ENCODE measurements at places on chromosomes 16 and 17.

- DNase-seq = no peak
These were observed 129.9 kb upstream of the ZFHX3 start for GRCh38 chr16:73177729-73178295.

GRCh38 chr17:75499313-75500022, 15.9 kb downstream of the CASKIN2 start:
- DNase-seq = no peak

DNA sequence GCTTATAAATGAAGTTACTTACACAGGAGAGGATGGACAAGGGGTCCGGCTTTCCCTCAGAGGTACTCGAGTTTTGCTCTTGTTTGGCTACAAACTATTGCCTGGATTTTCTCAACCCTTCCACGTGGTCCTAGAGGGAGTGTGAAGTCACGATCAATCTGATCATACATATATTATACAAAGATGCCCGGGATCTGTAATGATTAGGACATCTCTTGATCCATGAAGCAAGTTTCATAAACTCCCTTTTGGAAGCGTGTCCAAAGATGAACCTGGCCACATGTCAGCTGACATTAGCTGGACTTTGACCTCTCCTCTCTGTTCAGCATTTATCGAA, 2.3 kb upstream of the CDH11 start:
- DNase-seq = no peak

- no peak for DNase-seq
These were observed 14.5 kb downstream of the TUBG1 start for GRCh38 chr17:42623732-42624596.

GRCh38 chr16:24562811-24563210, 23.4 kb downstream of the RBBP6 start:
- no peak for DNase-seq

- no peak for DNase-seq
These were observed 123.6 kb upstream of the CDC42EP4 start for GRCh38 chr17:73435412-73435811.

DNA sequence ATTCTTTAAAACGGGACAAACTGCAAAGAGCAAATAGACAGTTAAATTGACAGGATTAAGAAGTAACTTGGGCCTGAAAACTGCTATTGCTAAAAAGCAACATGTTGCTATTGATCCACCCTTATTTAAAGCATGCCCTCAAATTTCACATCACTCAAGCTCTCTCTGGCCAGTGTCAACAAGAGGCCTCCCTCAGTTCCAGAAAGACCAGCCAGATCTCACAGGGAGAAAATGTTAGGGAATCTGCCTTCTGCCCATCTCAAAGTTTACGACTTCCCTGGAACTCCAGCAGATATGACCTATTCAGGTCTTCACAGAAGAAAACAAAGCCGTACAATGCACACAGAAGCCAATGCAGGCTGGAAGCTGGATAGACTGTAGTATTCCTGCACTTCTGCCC, 8.9 kb downstream of the CFAP20 start:
- DNase-seq = no peak

- no peak for DNase-seq
These were observed 66.3 kb upstream of the DOC2B start for GRCh38 chr17:247767-248166.

GRCh38 chr17:74545843-74546230, at the start of gene CD300C:
TSS of gene CD300C (minus strand) at chr17:74546115. CDS start at chr17:74545782, 333 bp downstream.
- DNase-seq = no peak

- DNase-seq = no peak
These were observed 2.3 kb downstream of the ENKD1 start for GRCh38 chr16:67664258-67664657.

- DNase-seq = no peak
These were observed 17.7 kb downstream of the RAI1 start for GRCh38 chr17:17698869-17699351.

DNA sequence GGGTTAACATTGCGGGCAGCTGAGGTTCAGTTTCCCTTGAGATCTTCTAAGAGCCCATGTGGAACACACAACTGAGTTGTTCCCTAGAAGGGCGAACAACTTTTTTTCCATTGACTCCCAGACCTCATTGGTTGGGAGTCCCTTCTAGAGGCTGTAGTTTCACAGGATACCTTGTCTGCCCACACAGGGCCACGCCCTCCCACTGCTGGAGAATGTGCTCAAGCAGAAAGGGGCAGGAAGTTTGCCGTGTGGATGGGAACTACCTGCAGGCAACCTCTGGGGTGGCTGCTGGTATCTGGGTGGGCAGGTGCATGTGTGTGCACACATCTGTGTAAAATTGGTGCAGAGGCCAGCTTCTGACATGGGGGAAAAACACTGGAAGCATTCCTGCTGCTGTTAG, 178.8 kb upstream of the PSMD7 start:
- DNase-seq = no peak

DNA sequence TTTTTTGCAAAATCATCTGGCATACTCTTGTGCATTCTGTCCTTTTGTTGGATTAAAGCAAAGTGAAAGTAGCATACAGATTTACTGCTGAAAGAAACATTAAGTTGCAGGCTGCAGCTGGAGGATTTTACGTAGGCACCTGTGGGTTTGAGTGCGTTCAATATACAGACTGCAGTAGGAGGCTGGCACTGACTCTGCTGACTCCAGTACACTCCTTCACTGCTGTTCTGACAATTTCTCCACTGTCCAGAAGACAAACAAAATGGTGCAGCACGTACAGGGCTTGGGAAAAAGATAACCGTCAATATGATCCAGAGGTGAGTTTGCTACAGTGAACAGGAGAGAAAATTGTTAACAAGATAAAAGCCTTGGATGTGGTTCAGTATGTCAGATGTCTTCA, 73.3 kb downstream of the TANC2 start:
- DNase-seq = no peak

DNA sequence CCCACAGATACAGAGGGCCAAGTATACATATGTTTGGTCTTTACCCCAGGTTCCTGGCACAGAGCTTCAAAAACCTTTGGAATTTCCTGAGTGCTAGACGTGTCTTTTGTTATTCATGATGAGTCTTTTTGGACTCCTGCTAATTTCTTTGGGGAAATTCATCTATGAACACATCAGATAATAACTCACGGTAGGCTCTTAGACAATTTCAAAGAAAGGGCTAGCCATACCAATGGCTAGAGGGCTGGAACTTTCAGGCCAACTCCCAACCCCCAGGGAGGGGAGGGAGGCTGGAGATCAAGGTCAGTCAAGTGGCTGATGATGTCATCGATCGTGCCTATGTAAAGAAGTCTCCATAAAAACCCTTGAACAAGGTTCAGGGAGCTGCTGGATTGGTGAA, 101.9 kb downstream of the STX8 start:
- DNase-seq = no peak

DNA sequence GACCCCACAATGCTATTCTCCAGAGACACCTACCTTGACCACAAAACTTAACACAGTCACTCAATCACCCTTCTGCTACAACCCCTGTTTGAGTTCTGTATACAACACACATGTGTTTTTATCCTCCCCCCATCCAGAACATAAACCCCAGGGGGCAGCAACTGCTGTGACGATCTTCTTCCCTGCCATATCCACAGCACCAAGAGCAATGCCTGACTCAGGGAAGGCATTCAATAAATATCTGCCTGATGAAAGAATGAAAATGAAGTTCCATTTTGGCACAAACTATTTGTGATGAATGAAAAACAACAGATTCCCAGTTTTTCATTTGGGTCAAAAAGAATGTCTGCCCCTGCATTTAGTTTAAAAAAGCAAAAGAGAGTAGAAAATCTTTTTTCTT, 27.0 kb downstream of the ASIC2 start:
- no peak for DNase-seq

DNA sequence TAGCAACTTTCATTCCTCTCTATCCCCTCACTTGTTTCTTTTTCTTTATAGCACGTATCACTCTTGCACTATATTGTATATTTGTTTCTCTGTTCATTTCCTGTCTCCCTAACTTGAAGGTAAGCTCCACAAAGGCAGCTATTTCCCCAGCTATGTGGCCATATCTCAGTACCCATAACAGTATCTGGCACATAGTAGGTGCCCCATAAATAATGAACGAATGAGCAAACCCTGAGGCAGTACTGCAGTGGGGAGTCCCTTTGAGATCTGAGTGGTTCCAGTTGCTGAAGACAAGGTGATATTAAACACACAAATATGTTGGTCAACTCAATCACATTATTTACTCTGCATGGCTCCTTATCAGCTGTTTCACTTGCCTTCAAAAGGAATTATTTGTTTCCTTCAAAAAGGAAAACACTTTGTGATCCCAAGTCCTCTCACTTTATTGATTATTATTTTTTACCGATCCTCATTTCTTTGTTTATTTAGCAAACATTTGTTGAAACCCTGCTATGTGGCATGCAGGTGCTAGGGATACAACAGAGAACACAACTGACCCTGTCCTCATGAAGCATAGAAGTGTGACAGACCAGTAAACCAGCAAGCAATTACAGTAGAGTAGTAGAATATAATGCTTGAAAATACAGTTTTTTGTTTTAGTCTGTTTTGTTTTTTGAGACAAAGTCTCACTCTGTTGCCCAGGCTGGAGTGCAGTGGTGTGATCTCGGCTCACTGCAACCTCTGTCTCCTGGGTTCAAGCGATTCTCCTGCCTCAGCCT, 5.7 kb upstream of the ADAP2 start:
- DNase-seq = no peak

DNA sequence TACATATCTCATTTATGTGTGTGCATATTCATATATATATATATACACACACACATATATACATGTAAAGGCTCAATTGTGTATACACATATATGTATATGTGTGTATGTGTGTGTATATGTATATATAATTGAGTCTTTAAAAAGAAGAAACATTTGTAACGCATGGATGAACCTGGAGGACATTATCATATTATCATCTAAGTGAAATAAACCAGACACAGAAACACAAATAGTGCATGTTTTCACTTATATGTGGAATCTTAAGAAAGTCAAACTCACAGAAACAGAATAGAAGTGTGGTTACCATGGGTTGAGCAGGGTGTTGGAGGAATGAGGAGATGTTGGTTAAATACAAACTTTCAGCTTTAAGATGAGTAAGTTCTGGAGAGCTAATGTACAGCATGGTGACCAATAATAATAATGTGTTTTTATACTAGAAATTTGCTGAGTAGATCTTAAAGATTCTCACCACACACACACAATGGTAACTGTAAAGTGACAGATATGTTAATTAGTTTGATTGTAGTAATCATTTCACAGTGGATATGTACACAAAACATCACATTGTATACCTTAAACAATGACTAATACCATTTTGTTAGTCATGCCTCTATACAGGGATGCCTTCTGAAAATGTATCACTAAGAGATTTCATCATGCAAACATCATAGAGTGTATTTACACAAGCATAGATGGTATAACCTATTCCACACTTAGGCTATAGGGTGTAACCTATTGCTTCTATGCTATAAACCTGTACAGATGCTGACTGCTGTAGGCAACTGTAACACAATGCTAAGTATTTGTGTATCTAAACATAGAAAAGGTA, 132.6 kb upstream of the CACNG5 start:
- DNase-seq = no peak

- no peak for DNase-seq
These were observed 44.8 kb downstream of the ERN1 start for GRCh38 chr17:64084940-64085649.

DNA sequence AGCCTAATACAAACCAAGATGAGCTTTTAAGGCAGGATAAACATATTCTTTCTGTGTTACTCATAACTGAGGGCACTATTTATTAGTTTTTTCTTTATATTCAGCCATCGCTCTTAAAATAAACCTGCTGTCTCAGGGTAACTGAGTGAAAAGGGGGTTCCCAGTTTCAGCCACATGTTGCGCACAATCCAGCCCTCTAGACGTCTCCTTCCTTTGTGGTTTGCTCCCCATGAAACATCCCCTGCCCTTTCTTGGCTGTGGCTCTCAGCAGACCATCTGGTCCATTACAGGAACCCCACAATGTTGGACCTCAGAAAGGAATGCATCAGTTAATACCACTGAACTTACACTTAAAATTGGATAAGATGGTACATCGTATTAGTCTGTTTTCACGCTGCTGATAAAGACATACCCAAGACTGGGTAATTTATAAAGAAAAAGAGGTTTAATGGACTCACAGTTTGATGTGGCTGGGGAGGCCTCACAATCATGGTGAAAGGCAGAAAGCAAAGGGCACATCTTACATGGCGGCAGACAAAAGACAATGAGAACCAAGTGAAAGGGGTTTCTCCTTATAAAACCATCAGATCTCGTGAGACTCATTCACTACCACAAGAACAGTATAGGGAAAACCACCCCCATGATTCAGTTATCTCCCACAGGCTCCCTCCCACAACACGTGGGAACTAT, 12.6 kb upstream of the IL21R start:
- DNase-seq = no peak

DNA sequence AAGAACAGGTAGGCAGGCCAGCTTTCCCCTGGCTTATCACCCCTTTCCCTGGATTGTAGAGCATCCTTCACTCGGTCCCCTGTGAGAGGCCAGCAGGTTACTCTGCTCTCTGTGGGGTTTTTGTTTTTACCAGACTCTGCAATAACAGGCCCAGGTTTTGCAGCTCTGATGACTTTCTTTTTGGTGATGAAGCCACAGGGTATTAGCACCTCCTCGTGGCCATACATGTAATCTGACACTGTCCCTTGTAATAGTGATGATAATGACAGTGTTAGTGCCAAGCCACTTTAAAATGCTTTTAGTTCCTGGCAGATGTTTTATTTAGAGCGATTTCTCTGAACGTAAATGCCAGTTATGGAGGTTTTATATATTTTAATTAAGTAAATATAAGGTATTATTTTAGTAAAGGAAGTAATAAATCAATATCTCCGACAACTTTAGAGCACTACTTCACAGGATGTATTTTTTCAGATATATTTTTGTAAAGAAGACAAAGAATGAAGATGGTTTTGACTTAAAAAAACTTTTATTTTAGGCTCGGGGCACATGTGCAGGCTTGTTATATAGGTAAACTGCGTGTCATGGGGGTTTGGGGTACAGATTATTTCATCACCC, 38.0 kb upstream of the CPHXL start:
- peak; percentile 15 for DNase-seq

- no peak for DNase-seq
These were observed 17.0 kb upstream of the TMEM132E start for GRCh38 chr17:34562387-34562786.

DNA sequence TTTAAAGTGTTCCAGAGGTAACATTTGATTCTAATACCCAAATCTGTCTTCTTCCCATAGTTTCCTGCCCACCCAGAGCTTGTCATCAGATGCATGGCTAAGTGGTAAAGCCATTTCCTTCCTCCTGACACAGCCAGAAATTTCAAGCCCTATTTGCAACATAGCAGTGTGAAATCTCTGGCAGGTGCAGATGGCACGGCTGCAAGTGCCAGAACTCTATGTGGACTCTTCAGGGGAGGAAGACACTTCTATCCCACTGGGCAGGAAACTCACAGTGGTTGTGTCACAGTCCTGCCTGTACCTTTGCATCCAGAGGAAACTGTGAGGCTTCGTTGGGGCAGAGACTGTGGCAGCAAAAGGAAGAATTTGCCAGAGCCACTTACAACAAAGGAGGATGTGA, 13.2 kb downstream of the DYNLRB2 start:
- DNase-seq = no peak

All from activated T-helper 1 cell treated with anti-CD3 and anti-CD28 coated beads, Interleukin-2, amount 50 U/mL, for 16 hours (primary cell).